ENCODE measurements at places on chromosomes 5 and 9. TPM values are rescaled to one million over a fixed set of nuclear protein-coding genes. Genes with fewer than 3 reads are reported as not detected.
A peak's percentile ranks its signal among the peaks of the same experiment; 100 is the strongest.

ITGA2 gene
- total RNA-seq, result 7.0 TPM

RLN1 gene
- total RNA-seq, result 0.76 TPM

CYLC2 gene
- not detected for total RNA-seq

CYSRT1 gene
- not detected for total RNA-seq

EGFLAM gene
- total RNA-seq, result 0.88 TPM

DNA sequence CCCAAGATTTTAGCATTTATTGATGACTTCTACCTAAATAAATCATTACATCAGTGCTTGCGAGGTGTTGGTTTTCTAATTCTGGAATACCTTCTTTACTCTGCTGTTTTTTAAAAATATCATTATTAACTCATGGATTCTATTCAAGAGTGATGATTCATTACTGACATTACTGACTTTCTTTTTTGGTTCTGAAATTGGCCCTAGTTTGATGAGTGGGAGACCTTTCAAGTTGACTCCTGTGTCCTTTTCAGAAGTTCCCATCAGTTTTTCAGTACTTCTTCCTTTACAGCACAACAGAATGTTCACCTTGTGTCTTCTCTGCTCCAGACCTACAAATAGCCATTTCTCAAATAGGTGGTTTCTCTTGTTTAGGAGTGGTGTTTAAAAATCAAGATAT, 114.1 kb downstream of the PCSK5 start:
- no peaks in the 10 kb centered on the region for H3K36me3 ChIP-seq
- no peak overlapping the region for H3K27ac ChIP-seq
- no peaks in the 10 kb centered on the region for H3K27me3 ChIP-seq
- no peaks in the 10 kb centered on the region for H3K4me1 ChIP-seq
- no peak for DNase-seq

DNA sequence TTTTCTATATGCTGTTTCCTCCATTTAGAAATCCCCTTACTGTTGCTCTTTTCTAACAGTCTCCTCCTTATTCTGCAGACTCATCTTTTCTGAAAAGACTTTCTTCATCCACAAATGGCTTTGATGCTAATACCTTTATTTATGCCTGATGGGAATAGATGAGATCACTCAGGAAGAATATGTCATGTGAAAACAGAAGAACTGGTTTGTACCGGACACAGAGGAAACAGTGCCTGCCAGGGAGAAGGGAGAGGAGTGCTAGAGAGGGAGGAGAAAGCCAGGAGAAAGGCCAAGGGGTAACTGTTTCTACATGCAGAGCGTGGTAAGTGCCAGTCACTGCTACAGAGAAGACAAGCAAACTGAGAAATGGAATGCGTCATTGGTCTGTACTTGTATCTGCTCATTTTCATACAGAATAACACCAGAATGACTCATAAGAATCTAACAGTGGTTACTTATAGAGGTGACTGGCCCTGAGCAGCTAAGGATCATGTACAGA, 45.9 kb upstream of the PJA2 start:
- H3K36me3 ChIP-seq, result no peaks in the 10 kb centered on the region
- peak; percentile 48 for DNase-seq
- no peaks in the 10 kb centered on the region for H3K4me1 ChIP-seq
- H3K27ac ChIP-seq, result peak overlapping the region; percentile 40
- H3K27me3 ChIP-seq, result no peaks in the 10 kb centered on the region
- H3K4me3 ChIP-seq, result no peak overlapping the region

GRCh38 chr5:73373814-73374510, 74.6 kb downstream of the FOXD1 start:
- no peaks in the 10 kb centered on the region for H3K36me3 ChIP-seq
- no peak overlapping the region for H3K27ac ChIP-seq
- no peak overlapping the region for H3K4me3 ChIP-seq
- no peak for DNase-seq

DNA sequence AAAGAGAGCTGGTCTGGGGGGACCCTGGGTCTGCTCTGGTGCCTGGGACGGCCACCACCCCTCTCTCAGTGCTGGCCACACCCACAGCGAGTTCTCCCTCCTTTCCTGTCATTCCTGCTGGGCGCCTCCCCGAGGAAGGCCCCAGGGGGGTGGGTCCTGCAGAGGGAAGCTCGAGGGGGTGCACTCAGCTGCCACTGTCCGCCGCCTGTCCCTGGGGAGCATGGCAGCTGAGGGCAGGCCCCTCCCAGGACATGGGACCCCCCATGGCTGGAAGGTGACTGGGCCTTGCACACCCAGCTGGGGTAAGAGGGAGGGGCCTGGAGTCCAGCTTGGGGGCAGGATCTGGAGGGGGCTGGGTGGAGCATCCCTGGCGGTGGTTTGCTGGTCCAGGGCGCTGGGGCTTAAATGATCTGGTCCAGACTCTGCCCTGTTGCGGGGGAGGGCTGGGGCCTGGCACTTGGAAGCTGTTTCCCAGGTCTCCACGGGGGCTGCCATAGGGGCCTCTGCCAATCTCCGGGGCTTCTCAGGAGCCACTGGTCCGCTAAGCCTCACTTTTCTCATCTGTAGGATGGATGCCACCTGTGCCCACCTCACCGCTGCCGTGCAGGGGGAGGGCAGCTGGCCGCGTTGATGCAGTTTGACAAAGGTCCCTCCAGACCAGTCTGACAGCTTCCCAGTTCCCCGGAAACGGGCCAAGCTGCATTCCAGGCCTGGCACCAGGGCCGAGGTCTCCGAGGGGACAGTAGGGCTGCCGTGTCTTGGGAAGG, 6.0 kb upstream of the SLC2A6 start:
- H3K4me3 ChIP-seq, result no peak overlapping the region
- no peaks in the 10 kb centered on the region for H3K27me3 ChIP-seq

GRCh38 chr9:134811673-134812342, 68.8 kb upstream of the FCN2 start:
- H3K36me3 ChIP-seq, result no peaks in the 10 kb centered on the region
- H3K4me1 ChIP-seq, result no peaks in the 10 kb centered on the region
- DNase-seq, result no peak
- H3K27me3 ChIP-seq, result no peaks in the 10 kb centered on the region
- H3K4me3 ChIP-seq, result no peak overlapping the region

DNA sequence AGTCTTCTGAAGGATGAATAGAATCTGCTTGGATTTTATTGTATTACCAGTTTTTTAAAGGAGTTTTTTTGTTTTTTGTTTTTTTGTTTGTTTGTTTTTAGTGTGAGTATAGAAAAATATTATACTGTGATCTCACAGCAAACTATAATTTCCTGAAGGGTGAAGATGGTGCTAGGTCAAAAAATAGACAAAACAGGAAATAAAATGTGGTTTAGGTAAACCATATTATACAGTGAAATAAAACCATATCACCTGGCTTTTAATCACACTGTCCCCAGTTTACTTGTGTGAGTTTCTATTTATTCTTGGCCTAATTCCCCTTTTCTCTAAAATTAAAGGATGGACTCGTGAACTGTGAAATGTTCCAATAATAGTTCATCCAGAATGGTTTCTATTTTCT, 841.3 kb upstream of the CTNND2 start:
- H3K4me3 ChIP-seq, result no peak overlapping the region
- H3K36me3 ChIP-seq, result no peaks in the 10 kb centered on the region
- no peak overlapping the region for H3K27ac ChIP-seq
- no peaks in the 10 kb centered on the region for H3K27me3 ChIP-seq

DNA sequence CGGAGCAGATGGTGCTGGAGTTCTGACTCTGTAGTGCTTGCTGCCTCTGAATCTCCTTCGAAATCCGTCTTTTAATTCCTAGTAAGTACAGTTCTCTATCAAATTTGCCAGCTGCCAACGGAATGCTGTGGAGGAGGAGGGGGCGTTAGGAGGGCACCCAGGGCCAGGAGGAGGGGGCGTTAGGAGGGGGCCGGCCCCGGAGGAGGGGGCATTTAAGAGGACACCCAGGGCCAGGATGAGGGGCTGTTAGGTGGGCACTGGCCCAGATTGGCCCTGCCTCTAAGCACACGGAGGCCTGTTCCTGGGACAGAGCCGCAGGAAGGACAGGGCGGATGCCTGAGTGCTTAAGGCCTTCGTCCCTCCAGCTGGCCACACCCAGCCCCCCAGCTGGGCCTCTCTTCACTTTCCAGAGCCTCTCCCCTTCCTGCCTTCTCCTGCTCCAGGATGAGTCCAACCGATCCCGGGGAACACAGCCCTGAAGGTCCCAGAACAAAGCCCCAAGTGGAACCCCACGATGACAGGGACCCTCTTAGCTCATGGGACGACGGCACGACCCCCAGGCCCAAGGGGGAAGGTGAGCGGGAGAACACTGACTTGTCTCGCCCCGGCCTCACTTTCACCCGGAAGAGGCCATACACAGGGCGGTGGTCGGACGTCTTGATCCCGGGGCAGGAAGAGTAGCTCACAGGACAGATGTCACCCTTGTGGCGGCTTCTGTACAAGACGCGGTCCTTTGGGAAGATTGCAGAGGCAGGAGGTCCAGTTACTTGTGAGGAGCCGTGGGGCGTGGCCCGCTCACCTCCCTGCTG, 9.8 kb downstream of the INPP5E start:
- DNase-seq, result no peak
- no peaks in the 10 kb centered on the region for H3K36me3 ChIP-seq
- H3K27ac ChIP-seq, result no peak overlapping the region
- no peaks in the 10 kb centered on the region for H3K27me3 ChIP-seq

- no peaks in the 10 kb centered on the region for H3K4me1 ChIP-seq
- H3K27ac ChIP-seq, result peak overlapping the region; percentile 89
- H3K36me3 ChIP-seq, result no peaks in the 10 kb centered on the region
- no peaks in the 10 kb centered on the region for H3K27me3 ChIP-seq
Measured at GRCh38 chr9:35114113-35114839, 1.4 kb downstream of the ATOSB start.

DNA sequence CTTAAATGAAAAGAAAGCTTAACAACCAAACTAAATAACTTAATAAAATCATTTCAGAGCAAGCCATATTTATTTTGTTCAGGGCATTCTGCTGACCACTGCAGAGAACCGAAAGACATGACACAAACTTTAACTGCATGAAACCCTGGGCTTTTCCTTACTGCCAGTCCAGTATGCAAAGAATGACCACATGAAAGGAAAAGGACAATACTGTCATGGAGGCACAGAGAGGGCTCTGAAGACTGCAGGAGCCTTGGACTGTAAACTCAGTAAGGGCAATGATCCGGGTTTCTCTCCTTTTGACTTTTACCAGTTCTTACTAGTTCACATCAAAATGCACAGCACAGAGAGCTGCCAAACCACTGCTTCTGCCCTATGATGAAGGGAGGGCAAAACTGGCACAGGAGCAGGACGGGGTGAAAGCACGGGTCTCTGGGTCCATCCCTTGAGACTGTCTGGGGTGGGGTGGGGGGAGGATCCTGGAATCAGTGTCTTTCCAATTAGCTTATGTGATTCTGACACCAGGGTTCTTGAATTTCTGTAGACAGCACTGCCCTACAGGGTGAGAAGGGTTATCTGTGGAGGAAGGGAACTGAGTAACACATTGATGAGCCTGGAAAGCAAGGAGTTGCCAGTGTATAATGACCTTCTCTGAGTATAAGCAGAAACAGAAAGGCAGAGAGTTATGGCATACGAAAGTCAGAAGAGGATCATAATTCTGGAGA, 44.7 kb downstream of the RNF130 start:
- DNase-seq, result no peak
- H3K4me1 ChIP-seq, result no peaks in the 10 kb centered on the region
- no peak overlapping the region for H3K27ac ChIP-seq
- H3K36me3 ChIP-seq, result no peaks in the 10 kb centered on the region

- peak overlapping the region; percentile 74 for H3K27ac ChIP-seq
- H3K4me1 ChIP-seq, result peaks cover 9% of the 10 kb centered on the region
- peak overlapping the region; percentile 15 for H3K4me3 ChIP-seq
- H3K36me3 ChIP-seq, result no peaks in the 10 kb centered on the region
- no peaks in the 10 kb centered on the region for H3K27me3 ChIP-seq
Measured at GRCh38 chr5:10595672-10596309, 31.9 kb downstream of the ANKRD33B start.

DNA sequence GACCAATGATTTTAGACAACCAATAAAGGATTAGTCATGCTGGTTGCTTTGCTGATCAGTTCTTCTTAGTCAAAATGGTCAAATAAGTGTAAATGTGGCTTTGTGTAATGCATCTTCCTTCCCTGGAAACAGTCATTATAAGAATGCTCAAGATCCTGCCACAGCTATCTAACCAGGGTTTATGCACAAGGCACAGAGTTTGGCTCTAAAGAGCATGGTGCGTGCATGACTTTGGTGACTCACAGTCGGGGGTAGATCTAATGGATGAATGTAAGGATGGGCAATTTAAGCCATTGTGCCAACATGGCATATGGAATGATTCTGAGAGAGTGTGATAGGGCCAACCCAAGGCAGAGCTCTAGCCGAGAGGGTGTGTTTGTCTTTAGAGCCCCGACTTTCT, 6.5 kb downstream of the LIX1 start:
- H3K4me1 ChIP-seq, result no peaks in the 10 kb centered on the region
- H3K4me3 ChIP-seq, result no peak overlapping the region
- H3K27ac ChIP-seq, result no peak overlapping the region
- no peaks in the 10 kb centered on the region for H3K36me3 ChIP-seq
- H3K27me3 ChIP-seq, result no peaks in the 10 kb centered on the region

DNA sequence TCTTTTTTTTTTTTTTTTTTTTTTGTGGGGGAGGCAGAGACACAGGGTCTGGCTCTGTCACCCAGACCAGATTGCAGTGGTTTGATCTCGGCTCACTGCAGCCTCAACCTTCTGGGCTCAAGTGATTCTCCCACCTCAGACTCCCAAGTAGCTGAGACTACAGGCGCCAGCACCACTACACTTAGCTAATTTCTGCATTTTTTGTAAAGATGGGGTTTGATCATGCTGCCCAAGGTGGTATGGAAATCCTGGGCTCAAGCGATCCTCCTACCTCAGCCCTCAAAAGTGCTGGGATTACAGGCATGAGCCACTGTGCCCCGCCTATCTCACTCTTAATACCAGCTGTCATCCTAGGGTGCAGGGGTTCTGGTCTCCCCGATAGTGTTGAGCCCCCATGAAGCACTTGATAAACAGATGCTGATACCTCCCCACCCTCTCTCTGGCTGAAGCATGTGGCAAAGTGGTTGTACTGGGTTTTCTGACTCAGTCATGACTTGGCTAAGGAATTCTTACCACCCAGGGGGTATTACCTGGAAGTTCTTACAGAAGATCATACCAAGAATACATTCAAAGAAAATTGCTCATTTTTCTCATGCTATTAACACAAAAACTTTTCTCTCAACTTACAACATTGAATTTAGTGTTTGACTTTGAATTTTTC, 110.2 kb upstream of the DAPK1 start:
- no peaks in the 10 kb centered on the region for H3K36me3 ChIP-seq
- H3K4me1 ChIP-seq, result no peaks in the 10 kb centered on the region
- H3K27me3 ChIP-seq, result no peaks in the 10 kb centered on the region
- no peak overlapping the region for H3K4me3 ChIP-seq
- DNase-seq, result no peak

GRCh38 chr5:151359391-151359790, 12.0 kb upstream of the SLC36A2 start:
- H3K4me1 ChIP-seq, result no peaks in the 10 kb centered on the region
- H3K27ac ChIP-seq, result no peak overlapping the region
